GM12864 (cell line): ENCODE measurements at places on chromosomes 3 and 15.
A peak's percentile ranks its signal among the peaks of the same experiment; 100 is the strongest.

DNA sequence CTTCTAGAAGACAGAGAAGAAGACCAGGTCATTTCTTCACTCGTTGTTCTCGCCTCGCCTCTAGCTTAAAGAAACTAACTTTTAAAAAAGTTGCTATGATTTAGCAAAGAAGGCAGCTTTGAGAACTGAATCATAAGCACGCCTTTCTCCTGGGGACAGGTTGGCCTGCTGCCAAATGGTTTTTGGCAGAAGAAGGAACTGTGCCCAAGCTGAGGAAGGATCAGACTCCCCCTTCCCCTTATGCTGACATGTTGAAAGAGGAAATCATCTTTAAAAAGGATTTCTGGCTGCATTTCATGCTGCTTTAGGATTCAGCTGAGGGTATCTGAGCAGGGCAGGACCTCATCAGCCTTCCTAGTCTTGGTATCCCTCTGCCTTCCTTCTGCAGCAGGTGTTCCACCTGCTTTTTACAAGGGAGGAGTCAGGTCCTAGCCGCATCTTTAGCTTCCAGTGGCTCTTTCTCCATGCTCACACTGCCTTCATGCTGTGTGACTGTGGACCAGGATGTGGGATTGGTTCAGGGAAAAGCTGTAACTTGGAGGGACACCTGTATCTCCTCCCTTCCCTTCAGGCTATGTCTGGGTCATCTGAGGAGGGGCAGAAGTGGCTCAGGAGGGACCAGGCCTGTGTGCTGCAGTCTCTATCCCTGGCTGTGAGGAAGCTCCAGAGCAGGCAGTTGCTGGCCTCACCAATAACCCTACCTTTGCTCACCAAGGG is 34.1 kb upstream of the HACD2 start:
- no peak for DNase-seq

DNA sequence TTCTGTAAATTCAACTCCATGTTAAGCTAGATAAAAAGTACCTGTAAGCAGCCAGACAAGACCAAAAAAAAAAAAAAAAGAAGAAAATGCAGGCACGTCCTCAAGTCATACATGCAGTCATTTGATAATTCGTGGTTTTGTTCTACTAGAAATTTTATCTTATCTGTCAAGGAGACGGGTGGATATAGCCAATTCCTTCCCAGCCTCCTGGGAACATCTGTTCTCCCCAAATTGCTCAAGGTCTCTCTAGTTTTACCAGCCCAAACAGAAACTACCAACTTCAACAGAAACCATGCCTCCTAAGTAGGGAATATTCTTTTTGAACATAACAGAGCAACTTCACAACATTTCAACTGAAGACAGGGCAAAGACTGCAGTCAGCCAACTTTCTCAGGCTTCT is 19.5 kb downstream of the RYK start:
- DNase-seq, result no peak

GRCh38 chr3:140568842-140569520 is 108.9 kb upstream of the TRIM42 start:
- no peak for DNase-seq

DNA sequence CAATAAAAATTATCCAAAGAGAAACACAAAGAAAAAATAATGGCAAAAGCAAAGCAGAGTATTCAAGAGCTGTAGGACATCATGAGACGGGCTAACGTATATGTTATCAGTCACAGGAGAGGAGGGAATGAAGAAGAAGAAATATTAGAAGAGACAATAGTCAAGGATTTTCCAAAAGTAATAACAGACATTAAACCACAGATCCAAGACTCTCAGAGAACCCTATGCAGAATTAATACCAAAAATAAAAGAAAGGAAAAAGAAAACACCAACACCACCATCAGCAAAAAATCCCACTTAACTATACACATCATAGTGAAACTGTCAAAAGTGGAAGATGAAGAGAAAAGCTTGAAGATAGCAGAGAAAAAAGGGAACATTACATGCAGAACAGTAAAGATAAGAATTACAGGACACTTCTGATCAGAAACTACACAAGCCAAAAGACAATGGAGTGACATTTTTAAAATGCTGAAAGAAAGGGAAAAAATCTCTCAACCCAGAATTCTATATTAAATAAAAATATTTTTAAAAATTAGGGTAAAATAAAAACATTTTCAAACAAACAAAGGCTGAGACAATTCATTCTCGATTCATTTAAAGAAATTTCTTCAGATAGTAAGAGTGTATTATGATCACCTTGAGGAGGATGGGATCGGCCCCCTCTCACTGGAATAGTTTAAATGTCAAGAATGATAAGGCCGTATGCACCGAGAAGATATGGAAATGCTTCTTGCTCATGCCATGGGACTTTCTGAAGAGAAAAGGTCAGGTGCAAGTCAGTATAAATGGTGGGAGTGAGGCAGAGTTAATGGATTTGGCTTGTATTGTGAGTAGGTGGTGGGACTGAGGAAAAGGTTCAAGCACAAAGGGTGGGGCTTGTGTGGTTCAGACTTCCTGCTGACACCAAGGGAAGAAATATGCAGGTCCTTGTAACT is 28.5 kb downstream of the TM2D3 start:
- no peak for DNase-seq

DNA sequence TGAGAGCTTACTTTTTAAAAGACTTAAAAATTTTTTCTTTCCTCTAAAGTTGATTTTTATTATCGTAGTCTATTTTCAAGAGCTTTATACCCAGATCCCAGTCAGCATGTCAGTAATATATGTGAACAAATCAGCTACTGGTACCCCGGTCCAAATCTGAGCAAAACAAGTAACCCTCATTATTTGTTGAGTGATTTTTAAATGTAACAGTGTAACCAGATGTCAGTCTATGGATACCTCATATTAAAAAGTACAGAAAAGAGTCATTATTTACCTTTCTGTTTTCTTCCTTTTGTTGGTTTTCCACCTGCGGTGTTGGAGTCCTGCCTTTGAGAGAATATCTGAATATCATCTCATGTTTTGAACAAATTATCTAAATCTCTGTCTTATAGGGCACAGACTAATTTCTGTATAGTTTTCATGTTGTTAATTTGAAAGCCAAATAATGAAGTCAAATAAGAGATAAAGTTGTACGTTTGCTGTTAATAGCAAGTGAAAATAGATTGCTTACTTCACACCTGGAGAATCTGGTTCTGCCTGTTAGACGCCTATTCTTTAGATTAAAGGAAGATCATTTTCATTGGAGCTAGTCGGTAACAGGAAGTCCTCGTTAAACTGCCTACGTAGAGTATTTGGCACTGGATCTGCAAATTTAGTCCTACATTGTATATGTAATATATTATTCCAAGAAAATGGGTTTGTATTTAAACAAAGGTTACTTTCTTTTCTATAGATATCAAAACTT is at the start of gene STX19:
TSS of gene STX19 (minus strand) at position 505 of the 745 bp plus-strand sequence. CDS start 13,328 bp downstream, outside the sequence.
- DNase-seq, result no peak

- peak; percentile 100 for DNase-seq
Measured at GRCh38 chr15:75042730-75043508, 19.5 kb downstream of the PPCDC start.

GRCh38 chr3:58369876-58370275 is 37.2 kb downstream of the PXK start:
- DNase-seq, result no peak

DNA sequence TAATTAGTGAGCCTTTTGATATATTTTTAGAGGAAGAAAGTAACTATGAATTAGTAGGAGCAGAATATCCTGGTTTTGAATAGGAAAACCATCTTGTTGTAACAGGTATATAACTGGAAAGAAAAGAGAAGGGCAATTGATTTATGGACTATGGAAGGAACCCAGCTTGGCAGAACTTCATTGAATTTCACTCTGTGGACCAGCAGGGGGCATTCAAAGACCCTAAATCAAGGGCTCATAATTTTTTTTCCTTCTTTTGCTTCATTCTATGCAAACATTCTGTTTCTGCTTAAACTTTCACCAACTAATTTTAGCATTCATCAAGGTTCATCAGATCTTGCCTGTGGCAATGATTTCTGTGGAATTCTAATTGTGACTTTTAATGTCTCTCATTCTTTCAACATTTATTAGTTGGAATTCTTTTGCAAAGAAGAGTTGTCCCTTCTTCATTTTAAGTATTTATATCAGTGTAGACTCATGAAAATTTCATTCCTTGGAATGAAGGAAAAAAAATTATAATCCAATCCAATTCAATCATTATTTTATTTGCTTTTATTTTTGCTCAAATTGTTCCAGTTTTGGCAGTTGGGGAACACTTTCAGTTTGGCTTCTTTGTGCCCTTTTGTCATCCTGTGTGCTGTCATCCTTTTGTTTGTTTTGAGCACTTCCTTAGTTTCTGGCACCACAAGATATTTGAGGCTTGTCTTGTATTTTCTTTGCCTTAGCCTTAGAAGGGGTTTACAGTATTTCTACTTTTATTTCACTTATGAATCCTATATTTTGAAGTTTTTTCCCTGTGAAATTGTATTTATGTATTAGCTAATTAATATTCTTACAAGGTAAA is 30.4 kb downstream of the NXPE3 start:
- no peak for DNase-seq

GRCh38 chr3:158936530-158937113 is 134.8 kb downstream of the MFSD1 start:
- DNase-seq, result no peak

GRCh38 chr3:158789592-158789991 is 12.3 kb upstream of the MFSD1 start:
- DNase-seq, result no peak

DNA sequence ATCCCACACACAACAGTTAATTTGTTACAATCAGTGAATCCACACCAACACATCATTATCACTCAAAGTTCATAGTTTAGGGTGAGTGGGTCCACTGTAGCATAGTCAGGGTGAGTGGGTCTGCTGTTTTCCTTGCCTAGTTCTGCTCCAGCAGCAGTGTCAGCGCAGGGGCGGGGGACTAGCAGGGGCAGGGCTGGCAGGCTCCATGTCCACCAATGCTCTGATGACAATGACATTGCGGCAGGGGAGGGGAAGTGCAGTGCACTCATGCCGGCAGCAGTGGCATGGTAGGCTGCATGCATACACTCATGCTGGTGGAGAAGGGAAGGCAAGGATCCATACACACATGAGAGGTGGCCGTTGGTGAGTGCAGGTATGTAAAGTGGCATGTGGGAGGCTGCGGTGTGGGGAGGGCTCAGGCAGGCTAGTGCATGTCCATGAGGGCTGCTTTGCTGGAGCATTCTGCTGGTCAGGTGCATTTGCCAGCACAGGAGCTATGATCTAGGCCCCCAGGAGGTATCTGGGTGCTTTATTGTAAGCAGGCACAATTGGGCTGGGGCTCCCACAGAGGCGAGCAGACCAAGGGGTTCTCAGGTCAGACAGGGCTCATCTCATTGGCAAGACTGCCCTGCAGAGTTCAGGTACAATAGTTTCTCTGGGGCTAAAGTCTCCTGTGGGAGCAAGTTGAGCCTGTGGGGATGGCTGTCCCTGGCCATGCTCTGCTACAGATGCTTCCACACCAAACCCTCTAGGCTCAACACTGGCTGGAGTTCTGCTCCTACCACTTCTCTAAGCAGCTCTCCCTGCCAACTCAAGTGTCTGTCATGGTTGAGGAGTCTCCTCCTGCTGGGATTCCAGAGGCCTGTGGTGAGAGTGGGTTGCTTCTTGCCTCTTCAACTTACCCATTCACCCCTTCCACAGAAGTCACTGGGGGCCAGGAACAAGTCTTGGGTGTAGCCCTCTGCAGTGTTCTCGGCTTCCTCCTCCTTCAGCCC is 81.3 kb downstream of the KCNAB1 start:
- no peak for DNase-seq
